PC-9 (cell line): ENCODE measurements at places on chromosomes 2 and 18.

DNA sequence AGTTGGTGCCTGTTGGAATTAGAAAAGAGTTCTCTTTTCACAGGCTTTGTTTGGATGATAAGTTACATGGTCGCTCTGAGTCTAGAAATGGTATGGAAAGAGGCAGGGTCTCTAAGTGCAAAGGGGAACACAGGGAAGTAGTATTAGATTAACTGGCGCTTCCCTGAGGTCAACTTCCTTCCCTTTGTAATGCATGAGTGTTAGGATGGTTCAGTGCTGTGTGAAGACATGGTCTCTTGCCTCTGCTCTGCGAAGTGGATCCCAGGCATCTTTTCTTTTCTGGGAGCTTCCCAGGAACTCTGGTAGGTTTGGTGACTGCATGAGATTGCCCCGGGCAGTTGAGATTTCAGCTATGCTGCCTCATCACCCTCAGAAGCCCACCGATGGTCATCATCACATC lies 170.3 kb downstream of the MIB1 start:
- no peak for DNase-seq

GRCh38 chr2:177393203-177393755 lies 706 bp downstream of the AGPS start:
- DNase-seq = no peak

DNA sequence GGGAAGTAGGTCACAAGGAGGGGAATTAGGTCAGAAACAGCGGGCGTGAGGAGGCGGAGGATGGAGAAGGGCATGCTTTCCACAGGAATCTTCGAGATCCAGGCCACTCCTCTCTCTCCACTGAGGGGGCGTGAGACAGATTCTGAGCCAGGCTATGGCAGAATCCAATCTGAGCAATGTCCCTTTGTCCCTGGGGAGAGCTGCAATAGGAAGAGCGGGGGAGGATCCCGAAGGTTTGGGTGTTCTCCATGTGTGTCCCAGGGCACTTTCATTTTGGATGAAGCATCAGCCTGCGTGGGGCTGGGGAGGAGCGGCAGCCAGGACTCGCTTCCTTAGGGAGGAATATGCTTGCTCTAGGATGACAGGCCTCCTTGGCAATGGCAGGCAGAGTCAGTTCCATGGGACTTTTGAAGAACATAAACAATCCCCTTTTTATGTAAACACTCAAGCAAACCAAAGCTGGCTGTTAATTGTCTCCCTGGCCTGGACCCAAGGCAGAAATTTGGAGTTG lies 84.0 kb downstream of the LIPG start:
- DNase-seq = no peak

- no peak for DNase-seq
These were observed 156.7 kb downstream of the WDSUB1 start for GRCh38 chr2:159129824-159130223.

DNA sequence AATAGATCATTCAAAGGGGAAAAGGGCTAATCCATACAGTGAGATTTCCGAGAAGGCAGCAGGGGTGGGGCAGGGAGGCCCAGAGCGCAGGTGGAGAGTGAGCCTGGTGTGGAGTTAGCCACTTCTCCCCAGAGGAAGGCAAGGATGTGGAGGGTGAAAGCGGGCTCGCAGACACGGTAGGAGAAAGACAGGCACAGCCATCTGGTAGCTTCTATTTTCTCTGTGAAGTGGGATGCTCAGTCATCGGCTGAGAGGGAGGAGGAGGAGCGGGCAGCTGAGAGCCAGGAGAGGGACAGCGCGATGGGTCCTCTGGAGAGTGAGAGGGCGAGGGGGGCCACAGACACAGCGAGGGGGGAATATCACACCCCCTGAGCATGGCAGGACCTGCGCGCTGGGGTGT lies 153.3 kb upstream of the NDUFV2 start:
- no peak for DNase-seq

DNA sequence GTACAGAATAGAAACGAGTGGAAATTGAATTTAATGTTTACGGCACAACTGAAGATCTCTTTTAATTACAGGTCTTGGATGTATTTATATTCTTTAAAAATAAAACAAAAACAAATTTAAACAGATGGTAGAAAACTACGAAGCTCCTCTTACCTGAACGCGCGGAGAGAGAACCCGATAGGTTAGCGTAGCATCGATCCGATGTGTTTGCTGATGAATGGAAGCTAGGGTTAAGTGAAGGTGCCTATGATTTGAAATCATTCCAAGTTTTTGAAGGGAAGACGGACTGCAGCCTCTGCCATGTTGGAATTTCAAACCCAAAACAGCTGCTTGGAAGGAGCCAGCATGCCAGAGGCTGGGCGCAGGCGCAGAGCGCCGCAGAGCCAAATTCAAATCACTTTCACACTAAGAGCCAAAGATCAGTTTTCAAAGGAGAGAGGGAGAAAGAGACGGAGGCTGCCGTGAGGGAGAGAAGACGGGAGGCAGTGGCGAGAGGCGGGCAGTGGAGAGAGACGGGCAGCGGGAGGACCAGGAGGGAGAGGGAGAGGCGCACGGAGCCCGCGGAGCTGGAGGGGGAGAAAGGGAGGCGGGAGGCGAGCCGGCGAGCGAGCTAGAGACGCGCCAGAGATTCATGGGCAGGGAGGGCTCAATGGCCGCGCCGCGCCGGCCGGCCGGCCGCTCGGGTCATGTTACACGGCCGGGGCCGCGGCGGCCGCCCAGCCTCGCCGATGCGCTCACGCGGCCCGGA lies at the start of gene FIGN:
Gene FIGN, minus strand, starts transcription at position 324 of the 748 bp plus-strand sequence. CDS start 1,081 bp downstream, outside the sequence.
- peak; percentile 57 for DNase-seq

GRCh38 chr2:195477996-195478382 lies 179.0 kb upstream of the SLC39A10 start:
- no peak for DNase-seq

DNA sequence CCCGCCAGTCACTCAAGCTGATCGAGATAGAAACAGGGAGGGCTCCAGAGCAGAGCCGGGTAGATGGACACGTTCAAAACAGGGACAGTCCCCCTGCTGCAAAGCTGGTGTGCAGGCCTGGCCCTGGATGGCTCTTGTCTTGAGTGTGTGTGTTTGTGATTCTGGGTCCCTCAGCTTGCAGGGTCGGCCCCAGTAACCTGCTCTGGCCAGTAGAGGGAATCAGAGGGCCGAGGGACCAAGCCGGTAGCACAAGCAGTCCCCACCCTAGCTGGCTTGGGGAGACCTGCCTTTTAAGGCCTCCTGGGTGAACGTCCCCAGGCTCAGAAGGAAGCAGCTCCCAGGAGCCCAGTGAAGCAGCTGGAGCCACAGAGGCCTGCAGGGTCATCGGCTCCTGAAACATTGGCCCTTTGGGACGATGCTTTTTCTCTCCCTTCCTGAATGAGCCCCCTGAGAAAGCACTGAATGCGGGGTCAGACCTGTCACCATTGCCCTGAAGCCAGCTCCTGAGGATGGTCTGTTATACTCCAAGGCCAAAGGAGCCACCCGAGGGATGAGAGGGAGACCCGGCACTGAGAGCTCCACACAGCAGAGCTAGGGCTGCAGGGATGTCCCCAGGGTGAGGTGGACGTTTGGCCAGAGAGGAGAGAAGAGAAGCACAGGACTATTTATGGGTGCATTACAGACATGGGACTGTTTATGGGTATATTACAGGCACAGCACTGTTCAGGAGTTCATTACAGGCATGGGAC lies 15.4 kb upstream of the MLPH start:
- peak; percentile 71 for DNase-seq
